Hindlimb muscle (tissue), 1 donor: ENCODE measurements at places on chromosomes 5 and 9. TPM values are rescaled to one million over a fixed set of nuclear protein-coding genes. Genes with fewer than 3 reads are reported as not detected.

CDH10 gene
- 0.26 TPM for polyA plus RNA-seq

MAML1 gene
- polyA plus RNA-seq = 26.7 TPM

- DNase-seq = no peak
Observed at GRCh38 chr9:128702949-128703615, 779 bp downstream of the PKN3 start.

GRCh38 chr5:102545175-102545574 is 46.4 kb upstream of the SLCO6A1 start:
- no peak for DNase-seq

DNA sequence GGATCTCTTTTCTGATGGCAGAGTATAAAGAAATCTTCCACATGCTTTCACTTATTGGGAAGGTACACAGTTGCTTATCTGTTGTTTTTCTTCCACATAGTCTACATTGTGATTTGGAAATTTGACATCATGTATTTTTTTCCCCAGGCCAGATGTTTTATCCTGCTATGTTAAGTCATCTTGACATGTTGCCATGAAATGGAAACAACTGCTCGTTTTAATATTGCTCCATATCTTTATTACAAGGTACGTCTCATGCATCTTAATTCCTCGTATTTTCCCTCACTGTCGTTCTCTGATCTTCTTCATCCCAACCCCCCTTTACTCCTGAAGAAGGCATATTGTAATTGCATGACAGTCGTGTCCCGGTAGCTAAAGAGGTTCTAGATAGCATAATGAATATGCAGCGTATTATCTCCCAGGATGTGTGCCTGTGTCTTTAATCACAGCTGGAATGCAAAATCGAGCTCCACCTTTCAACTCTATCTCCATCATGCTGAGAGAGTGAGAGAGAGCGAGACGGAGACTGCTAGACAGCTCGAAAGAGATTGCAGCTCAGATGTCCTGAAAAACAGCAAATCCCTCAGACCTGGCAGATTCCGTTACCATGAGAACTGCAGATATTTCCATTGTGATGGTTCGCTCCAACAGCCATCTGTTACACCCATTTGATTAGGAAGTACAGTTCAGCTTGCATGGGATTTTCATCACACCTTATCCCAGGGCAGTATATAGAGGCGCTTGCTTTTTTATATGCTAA is 281.7 kb downstream of the TMEM38B start:
- DNase-seq = peak; percentile 83

DNA sequence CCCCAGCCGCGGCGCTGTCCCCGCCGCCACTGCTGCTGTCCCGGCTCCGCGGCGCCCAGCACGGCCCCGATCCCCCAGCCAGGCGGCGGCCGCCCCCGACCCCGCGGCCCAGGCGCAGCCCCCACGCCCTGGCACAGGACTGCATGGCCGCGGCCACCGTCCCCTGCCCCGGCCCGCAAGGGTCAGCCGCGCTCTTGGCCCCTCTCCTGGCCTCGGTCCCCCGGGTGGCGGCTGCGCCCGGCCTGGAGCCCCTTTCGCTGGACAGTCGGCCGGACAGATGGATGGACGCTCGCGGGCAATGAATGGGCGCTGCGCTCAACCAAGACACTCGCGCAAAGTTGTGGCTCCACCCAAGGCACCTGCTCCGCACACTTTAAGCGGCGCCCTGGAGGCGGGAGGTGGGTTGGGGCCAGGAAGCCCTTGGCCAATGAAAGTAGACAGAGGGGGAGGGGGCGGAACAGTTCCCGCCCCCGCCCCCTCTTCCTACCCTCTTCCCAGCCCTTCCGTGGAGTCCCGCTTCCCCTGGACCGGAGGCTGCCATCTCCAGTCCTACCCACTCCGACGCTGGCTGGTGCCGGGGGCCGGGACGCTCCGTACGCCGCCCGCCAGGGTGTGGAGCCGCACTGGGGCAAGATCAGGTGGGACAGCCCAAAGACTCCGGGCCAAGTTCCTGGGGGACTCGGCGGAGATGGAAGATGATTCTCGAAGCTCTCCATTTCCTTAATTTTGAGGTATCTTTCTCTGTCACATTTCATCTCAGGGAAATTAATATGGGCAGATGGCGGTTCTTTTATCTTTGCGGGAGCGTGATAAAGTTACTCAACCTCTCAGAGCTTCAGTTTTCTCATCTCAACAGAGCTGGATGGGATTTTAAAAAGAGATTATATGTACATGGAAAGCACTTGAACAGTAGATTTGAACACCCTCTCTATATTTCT is at the start of gene GLDC:
GLDC (minus strand) TSS at position 375 of the 938 bp plus-strand sequence; CDS start at position 145, 230 bp downstream.
- no peak for DNase-seq

- DNase-seq = no peak
Observed at GRCh38 chr5:65525726-65526125, 37.2 kb downstream of the CENPK start.

DNA sequence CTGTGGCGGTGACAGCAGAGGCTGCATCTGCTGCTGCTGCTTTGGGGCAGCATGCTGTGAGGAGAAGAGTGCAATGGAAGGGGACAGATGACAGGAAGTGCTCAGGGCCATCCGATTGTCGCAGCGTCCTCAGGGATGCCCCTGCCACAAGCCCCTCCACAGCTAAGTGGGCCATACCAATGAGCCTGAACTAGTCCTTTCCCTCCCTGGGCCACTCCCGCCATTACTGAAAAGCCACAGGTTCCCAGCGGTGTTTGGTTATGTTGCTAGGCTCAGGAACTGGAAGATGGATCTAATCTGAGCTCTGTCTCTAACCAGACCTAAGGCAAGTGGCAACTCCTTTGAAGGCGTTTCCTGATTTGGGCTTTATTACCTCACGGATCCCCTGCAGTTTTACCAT is 109.2 kb downstream of the GAPVD1 start:
- DNase-seq = no peak

- peak; percentile 76 for DNase-seq
Observed at GRCh38 chr5:158999339-158999738, 100.4 kb downstream of the EBF1 start.

DNA sequence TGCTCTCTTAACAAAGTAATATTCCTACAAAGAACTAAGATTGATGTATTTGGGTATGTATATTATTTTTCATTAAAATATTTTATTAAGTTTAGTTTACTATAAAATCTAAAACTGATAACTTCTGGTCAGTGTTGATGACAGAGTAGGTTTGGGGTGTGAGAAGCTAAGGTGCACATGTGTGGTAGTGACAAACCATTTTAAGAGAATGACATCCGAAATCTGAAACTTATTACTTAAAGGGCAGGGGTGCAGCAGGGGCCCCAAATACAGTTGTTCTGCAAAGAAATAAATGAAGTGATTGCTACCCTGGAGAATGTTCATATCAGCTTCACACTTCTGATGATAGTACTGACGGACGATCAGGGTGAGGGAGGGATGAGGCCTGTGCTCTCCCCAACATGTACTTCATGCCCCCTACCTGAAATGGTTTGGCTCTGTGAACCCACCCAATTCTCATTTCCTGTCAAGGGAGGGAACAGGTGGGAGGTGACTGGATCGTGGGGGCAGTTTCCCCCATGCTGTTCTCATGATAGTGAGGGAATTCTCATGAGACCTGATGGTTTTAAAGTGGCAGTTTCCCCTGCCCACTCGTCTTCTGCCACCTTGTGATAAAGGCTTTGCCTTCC is 125.3 kb upstream of the RFX3 start:
- no peak for DNase-seq
